Thyroid gland (tissue), 4 donors: ENCODE measurements at places on chromosomes 16 and 17.

DNA sequence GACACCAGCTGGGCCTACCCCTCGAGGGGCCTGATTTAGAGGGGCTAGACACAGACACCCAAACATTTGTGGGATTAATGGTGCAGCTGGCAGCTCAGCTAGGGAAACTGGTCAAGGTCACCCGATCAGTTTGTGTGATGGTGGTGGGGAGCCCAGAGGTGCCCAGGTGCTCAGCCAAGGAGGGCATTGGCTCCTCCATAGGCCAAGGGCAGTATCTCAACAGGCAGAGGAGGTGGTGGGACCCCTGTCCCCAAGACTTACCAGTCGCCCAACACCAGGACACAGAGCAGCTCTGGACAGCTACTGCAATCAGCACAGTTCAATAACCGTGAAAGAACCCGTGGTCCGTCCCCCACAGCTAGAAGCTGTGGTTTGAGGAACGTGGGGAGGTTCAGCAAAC is 120.9 kb downstream of the C16orf78 start:
- no peaks in the 10 kb centered on the region for H3K36me3 ChIP-seq
- no peak overlapping the region for H3K27ac ChIP-seq
- H3K4me3 ChIP-seq: no peak overlapping the region
- no peaks in the 10 kb centered on the region for H3K27me3 ChIP-seq
- peaks cover 4% of the 10 kb centered on the region for H3K4me1 ChIP-seq

DNA sequence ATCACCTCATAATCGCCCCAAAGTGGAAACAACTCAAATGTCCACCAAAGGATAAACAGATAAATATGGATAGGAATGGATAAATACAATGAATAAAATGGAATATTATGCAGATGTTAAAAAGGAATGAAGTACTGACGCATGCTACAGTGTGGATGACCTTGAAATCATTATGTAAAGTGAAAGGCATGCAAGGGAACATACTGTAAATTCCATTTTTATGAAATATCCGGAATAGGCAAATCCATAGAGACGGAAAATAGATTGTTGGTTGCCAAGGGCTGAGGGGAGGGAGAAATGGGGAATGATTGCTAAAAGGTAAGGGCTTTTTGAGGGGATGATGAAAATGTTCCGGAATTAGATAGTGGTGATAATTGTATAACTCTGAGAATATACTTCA is 36.0 kb downstream of the STAT5B start:
- H3K27ac ChIP-seq: no peak overlapping the region
- H3K27me3 ChIP-seq: no peaks in the 10 kb centered on the region
- no peak overlapping the region for H3K4me3 ChIP-seq
- peaks cover 6% of the 10 kb centered on the region for H3K4me1 ChIP-seq

DNA sequence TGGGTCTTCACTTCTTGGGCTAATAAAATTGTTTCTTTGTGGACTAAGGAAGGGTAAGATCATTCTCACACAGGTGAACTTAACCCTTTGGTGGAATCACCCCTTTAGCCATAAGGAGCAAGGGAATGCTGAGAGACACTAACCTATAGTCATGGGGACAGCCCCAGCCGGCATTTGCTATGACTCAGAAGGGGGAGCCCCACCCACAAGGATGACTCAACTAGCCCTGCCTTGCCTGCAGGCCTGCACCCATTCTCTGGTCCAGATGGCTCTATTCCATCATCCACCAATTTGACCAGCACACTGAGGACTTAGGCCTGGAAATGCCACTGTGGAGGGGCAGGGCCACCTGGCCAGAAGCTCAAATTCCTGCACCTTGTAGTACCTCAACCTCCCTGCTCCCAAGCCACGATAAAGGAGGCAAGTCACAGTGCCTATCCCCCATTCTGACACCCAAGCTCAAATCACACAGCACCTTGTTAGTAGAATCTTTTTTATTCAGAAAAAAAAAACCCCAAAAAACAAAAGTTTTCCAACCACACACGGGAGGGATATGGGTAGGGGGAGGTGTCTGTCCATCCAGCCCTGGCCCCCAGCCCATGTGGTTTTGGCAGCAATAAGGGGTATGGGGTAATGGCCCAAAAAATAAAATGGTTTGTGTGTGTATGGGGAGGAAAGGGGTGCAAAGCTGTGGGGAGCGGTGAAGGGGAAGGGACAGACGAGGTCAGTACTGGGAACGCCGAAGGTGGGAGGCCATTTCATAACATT is 3.0 kb downstream of the PFN1 start:
- peaks cover 18% of the 10 kb centered on the region for H3K4me1 ChIP-seq
- no peak overlapping the region for H3K4me3 ChIP-seq
- H3K27ac ChIP-seq: peak overlapping the region; percentile 45
- peak; percentile 31 for DNase-seq
- no peaks in the 10 kb centered on the region for H3K27me3 ChIP-seq

DNA sequence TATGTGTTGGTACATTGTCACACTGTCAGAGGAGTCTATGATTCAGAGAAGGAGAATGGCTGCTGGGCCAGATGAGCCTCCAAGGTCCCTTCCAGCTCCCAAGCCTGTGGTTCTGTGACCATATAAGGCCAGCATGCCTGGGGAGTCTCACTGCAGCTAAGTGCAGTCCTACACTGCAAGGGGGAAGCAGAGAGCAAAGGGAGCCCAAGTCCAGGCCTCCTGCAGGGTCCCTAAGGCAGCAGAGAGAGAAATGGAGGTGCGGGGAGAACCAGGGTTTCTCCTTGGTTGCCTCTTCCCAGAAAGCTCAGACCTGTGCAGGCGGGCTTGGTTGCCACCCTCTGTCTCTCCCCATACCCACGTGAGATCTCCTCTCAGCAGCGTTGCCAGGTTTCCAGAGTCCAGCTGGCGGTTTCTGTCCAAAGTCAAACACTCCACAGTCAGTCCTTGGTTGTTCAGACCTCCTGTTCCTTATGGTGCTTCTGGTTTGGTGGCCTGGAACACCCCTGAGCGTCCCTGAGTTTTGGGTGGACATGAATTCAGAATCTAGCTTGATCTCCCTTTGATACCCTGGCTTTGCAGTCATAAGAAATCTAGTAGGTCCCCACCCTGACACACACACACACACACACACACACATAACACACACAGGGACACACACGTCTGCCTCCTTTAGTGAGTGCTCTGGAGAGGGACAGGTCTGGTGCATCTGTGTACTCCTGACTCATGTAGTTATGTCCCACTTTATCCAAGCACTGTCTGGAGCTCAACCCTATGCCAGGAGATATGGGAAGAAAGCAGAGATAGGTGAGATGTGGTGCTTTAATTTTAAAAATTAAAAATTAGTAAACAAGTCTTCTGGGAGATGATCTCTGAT is 78.8 kb downstream of the GNAO1 start:
- no peaks in the 10 kb centered on the region for H3K4me1 ChIP-seq
- no peak overlapping the region for H3K27ac ChIP-seq
- H3K27me3 ChIP-seq: no peaks in the 10 kb centered on the region
- no peak overlapping the region for H3K4me3 ChIP-seq
- DNase-seq: no peak
